Stimulated activated CD8-positive, alpha-beta memory T cell treated with anti-CD3 and anti-CD28 coated beads, Interleukin-4, amount 100 ng/mL, for 4 hours (primary cell): ENCODE measurements at places on chromosomes 7 and 10.

- no peak for DNase-seq
Measured at GRCh38 chr7:43659549-43659896, 69.8 kb downstream of the COA1 start.

DNA sequence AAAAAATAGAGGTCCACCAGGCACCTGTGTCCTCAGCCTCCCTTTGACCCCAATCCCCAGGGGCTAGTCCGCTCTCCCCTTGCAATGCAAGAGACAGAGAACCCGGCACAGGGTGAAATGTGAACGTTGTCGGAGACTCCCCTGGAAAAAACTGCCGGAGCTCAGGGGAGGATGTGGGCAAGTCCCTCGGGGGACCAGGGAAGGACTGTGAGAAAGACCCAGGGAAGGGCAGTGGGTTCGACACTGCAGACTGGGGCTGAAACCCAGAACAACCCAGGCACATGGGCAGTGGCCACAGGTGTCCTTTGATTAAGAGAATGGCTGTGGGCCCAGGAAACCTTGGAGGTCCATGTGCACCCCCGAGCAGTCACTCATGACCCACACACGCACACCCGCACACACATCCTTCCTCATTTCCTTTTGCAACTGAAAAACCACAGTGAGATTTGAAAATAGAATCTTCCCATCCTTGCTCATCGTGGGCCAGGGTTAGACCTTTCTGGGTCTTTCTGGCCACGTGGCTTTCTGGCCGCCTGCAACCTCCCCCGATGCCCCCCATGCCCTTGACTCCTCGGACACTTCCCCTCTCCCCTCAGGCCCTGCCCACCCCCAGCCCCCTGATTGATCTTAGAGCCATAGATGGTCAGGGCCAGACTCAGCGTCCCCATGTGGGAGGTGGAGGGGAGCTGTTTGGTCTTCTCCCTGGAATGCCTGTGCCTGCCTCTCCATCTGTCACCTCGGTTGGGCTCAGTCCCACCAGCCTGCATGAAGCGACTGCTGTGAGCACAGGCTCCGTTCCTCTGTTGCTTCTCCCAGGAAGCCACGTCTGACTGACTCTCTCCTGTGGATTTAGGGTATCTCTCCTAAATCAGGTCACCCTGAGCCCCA lies 7.9 kb downstream of the LAT2 start:
- DNase-seq = no peak

DNA sequence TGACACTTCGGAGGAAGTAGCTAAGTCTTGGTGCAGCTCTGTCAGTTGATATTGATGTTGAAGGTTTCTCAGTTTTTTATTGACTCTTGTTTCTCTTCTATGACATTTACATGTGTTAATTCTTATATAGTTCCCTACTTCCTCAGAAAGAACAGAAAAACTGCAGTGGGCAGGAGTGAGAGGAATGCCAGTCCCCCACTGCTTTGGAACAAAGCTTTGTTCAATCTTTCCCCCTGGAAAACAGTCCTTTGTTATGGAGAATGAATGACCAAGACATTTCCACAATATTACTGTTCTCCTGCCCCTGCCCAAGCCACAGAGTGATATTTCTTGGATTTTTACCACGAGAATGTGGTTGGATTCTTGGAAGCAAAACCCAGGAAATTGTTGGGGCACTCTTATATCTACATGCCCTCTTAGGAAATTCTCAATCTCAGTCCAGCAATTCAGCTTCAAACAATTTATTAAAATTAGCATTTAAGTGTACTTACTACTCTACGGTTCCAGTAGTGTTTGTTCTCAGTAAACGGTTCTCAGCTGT lies 258.0 kb upstream of the KCND2 start:
- no peak for DNase-seq

DNA sequence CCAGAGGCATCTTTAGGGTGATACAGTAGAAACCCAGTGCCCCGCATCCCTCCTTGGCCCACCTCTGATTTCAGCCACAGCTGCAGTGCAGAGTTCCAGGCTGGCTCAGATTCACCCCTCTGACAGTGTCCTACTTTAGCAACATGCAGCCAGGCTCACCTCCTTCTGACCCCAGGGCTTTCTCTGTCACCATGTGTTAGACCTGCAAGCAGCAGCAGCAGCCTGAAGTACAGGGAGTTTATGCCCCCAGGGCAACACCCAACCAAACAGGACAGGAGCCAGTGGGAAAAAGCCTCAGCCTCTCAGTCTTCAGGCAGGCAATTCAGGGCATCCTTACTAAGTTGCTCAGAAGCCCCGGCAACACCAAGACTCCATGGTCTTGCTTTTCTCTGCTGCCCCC lies 109.0 kb upstream of the PLXNA4 start:
- DNase-seq = no peak

DNA sequence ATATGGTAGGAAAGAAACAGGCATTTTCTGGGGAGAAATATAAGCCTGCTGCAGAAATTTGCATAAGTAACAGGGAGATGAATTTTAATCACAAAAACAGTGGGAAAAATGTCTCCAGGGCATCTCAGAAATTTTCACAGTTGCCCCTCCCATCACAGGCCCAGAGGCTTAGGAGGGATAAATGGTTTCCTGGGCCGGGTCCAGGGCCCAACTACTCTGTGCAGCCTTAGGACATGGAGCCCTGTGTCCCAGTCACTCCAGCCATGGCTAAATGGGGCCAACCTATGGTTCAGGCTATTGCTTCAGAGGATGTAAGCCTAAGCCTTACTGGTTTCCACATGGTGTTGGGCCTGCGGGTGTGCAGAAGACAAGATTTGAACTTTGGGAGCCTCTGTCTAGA lies 9.2 kb downstream of the OR6B1 start:
- DNase-seq = no peak

- DNase-seq = no peak
Measured at GRCh38 chr10:78375854-78376785, 342.5 kb downstream of the RPS24 start.

- DNase-seq = no peak
Measured at GRCh38 chr10:14247377-14248116, 83.2 kb downstream of the FRMD4A start.

GRCh38 chr10:114017271-114017670 lies 26.4 kb upstream of the ADRB1 start:
- DNase-seq = no peak

DNA sequence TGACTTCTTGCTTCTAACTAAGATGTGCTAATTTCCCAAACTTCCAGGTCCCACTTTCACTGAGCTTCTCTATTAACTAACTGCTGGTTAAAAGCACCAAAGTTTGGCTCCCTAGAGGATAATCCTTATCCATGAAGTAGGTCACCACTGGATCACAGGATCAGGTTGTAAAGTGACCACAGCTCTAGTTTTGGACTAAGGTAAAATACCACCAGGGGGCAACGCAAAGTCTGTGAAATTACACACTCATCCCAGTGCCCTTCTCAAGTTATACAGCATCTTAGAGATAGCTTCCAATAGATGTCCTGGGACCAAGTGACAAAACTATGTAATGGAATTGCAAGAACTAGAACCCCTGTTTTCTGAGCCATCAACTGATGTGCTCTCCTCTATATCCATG lies 116.4 kb upstream of the ASAH2 start:
- no peak for DNase-seq

DNA sequence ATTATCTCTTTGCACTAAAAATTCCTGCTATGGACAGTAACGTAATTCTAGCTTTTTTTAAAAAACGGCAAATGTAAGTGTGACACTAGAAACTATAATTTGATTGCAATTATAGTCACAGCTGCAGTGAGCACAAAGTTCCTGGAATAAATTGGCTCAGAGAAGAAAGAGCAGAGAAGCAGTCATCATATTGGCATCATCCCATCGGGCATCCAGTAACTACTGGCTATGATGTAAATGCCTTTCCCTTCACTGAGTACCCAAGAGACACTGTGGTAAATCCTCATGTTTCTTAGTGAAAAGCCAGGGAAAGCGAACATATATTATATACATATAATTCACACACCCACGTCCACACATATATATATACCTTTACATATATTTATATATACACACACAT lies 43.6 kb downstream of the PIP4K2A start:
- no peak for DNase-seq

DNA sequence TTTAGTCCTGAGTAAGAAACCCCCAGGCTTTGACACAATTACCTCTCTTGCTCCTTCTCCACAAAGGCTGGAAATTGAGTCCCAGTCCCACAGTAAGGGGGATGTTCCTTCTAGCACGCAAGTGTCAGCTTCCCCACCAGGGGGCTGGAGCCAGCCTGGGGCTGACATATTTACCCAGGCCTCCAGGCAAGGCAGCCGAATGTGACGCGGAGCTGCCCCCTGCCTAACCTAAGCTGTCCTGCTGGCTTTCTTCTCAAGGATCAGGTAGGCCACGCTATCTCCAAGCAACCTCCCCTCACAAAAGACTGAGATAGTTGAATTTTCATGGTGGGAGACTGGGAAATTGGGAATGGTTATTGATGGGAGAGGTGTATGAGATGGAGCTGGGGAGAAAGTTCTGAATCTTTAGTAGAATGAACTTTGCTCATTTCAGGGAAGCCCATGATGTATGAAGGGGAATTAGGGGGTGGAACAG lies 19.2 kb upstream of the BMPER start:
- DNase-seq = no peak

DNA sequence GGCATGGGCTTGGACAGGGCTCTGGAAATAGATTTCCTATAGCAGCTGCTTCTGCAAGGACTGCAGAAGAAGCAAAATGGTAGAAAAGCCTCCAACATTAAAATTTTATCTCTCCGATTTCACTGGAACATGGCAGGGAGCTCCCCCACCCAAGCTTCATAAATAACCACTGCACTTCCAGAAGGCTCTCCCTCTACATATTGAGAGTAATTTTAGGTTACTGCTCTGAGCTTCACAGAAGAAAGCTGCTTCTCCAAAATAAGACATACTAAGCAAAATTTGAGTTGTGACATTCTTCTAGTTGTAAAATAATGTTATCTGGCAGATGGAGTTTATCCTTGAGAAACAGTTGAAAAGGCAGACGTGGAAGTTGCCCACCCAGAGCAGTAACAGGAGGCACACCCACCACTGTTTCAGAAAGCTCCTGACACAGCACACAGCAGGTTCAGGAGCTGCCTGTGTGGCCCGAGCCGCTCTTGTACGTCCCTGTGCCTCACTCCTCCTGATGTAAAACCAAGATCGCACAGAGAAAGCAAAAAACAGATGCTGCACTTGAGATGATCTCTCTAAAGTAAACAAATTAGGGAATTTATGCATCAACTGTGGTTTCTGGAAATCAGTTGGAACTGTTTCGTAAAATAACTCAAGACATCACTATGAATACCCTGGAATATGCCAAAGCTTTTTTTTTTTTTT lies 621.0 kb downstream of the PARD3 start:
- no peak for DNase-seq

DNA sequence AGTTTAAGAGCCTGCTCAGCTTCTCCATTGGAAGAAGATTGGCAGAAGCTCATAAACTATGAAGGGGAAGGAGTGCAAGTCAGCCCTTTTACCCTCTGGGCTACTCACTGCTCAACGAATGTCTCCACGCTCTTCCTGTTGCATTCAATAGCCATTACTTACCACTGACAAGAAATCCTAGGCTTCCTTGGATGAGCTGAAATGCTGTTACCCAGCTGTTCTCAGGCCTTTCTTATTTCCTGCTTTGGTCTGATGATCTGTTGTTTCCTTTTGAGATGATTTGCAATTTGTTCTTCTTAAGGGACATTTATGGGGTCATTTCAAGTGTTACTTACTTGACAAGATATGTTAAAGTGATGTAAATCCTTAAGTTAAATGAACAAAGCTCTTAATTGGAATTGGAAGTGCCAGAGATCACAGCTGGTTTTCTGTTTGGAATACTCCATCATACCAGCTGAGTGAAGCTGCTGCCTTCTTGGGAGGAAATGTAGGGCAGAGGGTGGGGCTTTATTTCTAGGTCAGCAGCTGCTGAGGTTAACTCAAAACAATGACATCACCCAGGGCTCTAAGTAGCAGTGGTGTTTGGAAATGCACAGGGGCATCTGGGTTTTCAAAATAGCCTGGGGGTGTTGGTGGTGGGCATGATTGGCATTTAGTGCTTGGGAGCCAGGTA lies 170.0 kb downstream of the PRKCQ start:
- DNase-seq = no peak

- DNase-seq = no peak
Measured at GRCh38 chr7:19026888-19027287, 90.5 kb downstream of the TWIST1 start.

- DNase-seq = no peak
Measured at GRCh38 chr10:118449521-118449920, 107.4 kb upstream of the FAM204A start.
